ENCODE measurements at places on chromosomes 11 and 22.

- DNase-seq, result no peak
Measured at GRCh38 chr11:101881586-101881985, 33.2 kb upstream of the CEP126 start.

- no peak for DNase-seq
Measured at GRCh38 chr11:110891411-110891810, 179.2 kb upstream of the ARHGAP20 start.

DNA sequence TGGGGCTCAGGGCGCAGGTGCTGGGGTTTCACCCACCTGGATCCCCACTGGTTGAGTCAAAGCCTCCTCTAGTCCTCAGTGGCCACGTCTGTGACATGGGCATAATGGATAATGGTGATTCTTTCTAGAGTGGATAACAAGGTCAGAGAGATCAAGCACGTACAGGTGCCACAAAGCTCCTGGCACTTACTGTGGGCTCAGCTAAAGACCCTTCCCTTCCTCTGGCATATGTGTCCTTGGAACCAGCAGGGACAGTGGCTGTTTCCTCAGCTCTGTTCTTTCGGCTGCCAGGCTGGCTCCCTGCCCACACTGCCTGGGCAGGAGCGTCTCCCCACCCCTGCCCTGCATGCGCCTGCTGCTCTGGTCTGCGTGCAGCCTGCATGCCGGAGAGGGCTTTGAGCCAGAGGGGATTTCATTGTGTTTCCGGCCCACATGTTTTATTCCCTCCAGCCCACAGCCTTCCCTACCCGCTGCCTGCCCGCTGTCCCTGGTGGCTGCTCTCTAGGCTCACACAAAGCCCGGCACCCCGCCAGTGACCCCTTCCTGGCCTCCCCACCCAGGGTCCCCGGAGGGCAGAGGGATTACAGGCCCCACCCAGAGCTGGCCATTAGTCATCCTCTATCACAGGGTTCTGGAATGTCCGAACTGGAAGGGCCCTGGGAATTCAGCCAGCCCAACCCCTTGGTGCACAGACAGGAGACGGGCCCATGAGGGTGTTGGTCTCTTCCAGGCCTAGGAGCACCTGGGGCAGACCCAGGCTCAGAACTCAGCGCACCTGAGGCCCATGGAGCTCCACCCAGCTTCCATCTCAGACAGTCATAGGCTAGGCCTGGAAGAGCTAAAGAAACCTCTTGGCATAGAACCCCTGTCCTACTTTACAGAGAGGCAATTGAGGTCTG, 55.3 kb upstream of the GCAT start:
- DNase-seq, result no peak

DNA sequence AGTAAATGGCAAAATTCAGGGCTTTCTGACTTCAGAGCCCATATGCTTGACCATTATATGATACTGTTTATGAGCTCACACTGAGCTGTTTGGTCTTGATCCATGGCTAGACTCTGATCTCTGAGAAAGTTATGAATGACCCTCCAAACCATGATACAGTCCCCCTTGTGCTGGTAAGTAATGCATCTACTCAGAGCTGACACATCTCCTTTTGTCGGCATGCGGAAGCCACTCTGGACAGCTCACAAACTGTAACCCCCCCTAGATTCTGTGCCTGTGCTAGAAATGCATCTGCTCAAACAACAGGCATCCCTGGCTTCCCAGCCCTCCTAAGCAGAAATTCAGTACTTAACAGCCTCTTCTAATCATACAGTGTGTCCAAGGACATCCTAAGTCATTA, 150.8 kb upstream of the RAG2 start:
- no peak for DNase-seq

GRCh38 chr22:41827671-41828070, 5.2 kb upstream of the SREBF2 start:
- no peak for DNase-seq

DNA sequence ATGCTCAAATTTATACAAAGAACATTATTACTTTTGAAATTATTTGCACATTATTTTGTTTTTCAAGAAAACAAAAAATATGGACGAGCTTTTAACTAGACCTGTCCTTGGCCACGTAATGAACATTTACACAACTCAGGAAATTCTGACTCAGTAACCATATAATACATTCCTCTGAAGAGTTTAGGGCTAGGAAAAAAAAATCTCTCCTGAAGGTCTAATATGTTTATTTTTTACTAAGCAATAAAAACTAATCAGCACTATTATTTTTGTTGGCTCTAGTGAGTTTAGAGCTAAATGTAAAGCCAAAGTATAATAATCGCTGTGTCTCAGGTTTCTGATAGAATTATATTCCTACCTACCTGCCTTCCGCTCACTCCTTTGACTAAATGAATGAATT, 187.5 kb downstream of the SWAP70 start:
- no peak for DNase-seq

DNA sequence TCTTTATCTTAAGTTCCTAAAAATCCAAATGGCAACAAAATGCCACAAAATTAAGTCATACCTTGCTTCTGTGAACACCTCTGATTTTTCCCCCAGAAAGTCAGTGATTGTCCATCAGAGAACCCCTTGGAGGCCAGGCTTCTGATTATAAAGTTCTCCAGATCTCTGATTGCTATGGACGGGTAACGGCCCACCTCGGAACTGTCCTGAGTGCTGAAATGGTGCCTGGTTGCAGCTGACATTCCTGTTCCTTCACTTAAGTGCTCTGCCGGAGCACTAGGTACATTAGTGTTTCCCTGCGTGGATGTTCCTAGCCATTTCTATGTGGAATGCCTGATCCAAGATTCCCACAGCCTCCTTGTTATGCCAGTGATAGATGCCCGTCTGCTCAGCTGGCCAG, 85.0 kb downstream of the CHST1 start:
- no peak for DNase-seq

DNA sequence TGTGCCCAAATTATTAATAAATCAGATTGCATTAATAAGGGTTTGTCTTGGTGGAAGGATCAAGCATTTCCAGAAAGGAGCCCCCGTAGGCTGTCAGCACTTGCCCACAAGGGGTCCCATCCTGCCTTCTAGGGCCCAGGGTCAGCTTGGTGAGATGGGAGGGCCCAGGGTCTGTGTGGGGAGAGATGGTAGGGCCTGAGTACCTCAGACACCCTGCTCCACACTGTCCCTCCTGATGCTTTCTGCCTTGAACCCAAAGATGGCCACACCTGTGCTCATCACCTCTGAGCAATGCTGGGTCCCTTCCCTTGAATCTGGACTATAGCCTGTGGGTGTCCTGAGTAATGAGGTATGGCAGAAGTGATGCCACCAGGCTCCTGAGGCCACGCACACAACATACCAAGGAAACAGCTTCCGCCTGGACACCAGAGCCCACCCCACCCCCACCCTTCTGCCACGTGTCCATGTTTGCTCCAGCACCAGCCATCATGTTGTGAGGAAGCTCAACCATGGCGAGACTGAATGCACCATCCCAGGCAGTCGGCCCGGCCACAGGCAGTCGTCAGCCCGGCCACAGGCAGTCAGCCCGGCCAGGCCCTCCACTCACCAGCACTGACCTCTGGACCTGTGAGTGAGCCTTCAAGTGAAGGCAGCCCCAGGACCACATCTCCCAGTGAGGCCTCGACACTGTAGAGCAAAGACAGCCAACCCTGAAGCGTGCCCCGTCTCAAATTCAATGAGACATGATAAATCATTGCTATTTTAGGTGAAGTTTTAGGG, 6.8 kb downstream of the BET1L start:
- no peak for DNase-seq

GRCh38 chr11:112997857-112998466, 36.7 kb downstream of the NCAM1 start:
- DNase-seq, result no peak

GRCh38 chr11:9600166-9600565, 26.7 kb downstream of the WEE1 start:
- DNase-seq, result no peak
